ENCODE measurements at places on chromosomes 16 and 17.

- no peak for DNase-seq
These were observed 146.4 kb upstream of the CHMP6 start for GRCh38 chr17:80845069-80845862.

GRCh38 chr16:86500708-86501510 lies 9.4 kb upstream of the FOXF1 start:
- DNase-seq = no peak

GRCh38 chr16:6081320-6081976 lies 983.9 kb upstream of the EEF2KMT start:
- peak; percentile 2 for DNase-seq

DNA sequence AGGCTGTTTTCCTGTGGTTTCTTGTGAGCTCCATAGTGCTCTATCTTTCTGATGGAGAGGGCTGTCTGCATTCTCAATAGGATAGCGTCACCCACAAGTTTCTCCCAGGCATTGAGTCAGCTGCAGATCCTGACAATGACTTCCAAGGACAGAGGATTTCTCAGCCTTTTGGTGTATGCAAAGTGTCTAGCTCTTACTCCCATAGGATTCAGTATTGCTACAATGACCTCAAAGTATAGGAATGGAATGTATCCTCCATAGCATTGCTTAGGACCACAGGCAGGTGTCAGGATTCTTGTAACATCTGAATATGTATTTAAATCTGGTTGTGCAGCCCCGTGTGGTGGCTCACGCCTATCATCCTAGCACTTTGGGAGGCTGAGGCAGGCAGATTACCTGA lies 32.3 kb downstream of the SMIM36 start:
- peak; percentile 16 for DNase-seq

DNA sequence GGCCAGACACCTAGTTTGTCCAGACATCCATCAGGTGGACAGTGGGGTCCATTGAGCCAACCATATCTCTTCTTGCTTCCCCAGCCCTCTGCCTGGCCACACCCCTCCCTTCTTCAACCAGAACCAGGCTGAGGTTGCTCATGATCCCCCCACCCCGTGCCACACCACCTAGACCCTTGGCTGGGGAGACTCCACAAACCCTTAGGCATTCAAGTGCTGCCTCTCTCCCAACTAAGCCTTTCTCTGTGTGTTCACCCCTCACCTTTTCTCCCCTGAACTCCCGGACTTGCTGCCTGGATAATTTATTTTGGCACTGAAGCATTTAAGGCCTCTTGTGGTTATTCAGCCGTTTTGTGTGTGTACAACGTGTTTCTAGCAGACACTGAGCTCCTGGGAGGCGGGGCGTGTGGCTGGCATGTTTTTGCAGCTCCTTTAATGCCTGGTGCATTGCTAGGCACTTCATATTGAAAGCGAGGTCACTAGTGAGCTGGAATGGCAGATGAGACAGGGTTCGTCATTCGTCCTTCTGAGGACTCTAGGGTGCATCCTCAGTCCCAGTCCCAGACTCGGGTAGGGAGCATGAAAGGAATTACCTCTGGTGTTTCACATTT lies 28.7 kb downstream of the CACNA1G start:
- DNase-seq = no peak

GRCh38 chr17:77810536-77810935 lies 148.0 kb upstream of the TNRC6C start:
- peak; percentile 29 for DNase-seq

Measured in fibroblast of upper back skin (primary cell).